Ovary (tissue), 10 donors: ENCODE measurements at places on chromosomes 3 and 15. TPM values are rescaled to one million over a fixed set of nuclear protein-coding genes. Genes with fewer than 3 reads are reported as not detected.

DNA sequence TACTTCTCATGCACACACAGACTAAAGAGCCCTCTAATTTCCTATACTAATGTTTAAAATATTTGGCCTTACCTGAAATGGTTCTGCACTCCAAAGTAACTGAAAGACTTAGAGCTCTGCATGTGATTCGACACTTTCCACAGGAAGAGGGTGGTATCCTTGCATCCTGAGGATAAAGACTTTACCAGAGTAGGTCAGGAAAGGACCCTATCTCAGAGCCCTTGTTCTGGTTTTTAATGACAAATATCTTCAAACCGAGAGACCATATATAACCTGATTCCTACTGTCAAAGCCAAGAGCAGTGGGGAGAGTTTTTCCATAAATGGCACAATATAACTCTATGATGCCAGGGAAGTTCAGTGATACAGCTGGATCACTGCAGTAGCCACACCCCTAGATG, at the start of gene GP5:
GP5 (minus strand) TSS at position 101 of the 400 bp plus-strand sequence. CDS start 984 bp downstream, outside the sequence.
- H3K4me3 ChIP-seq = no peak within 1 kb of the TSS
- no peak within 1 kb of the TSS for H3K27ac ChIP-seq
- H3K36me3 ChIP-seq = no peaks in the 10 kb centered on the region
- no peaks in the 10 kb centered on the region for H3K27me3 ChIP-seq

DNA sequence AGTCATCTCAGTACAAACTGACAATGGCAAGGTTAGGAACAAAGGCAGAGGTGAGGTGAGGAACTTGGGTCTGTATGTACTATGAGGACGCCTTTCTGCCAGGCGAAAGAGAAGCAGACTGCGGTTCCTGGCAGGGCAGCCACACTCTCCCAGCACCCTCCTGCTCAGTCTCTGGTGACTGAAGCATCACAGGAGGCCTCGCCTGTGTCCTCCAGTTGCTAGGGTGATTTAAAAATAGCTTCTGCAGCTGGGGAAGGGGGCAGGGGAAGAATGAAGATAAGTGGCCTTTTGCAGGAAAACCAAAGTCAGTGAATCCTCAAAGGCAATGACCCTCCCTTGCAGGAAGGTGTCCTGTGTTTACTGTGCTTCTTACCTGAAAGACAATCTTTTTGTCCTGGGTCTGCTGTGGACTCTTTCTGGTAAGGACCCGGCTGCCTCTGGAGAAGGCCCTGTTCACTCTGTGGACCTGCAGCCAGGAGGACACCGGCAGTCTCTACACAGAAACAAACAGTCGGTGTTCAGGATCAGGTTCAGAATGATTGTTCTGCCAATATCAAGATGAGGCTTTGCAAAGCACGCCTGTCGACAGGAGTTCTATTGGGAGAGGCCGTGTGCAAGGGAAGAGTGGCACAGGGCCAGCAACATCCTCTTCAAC, 65.7 kb upstream of the DGKG start:
- no peaks in the 10 kb centered on the region for H3K27me3 ChIP-seq
- H3K27ac ChIP-seq = no peak overlapping the region
- no peaks in the 10 kb centered on the region for H3K36me3 ChIP-seq

- H3K27ac ChIP-seq = no peak overlapping the region
- no peak overlapping the region for H3K4me3 ChIP-seq
- H3K4me1 ChIP-seq = no peaks in the 10 kb centered on the region
- no peak for DNase-seq
Observed at GRCh38 chr3:157618075-157618760, 115.0 kb upstream of the VEPH1 start.

Gene MOBP
- total RNA-seq = 0.72 TPM

GRCh38 chr3:45214061-45214680, 11.9 kb downstream of the TMEM158 start:
- H3K27me3 ChIP-seq = no peaks in the 10 kb centered on the region
- no peak overlapping the region for H3K4me3 ChIP-seq
- peaks cover 3% of the 10 kb centered on the region for H3K4me1 ChIP-seq
- no peak for DNase-seq
- H3K36me3 ChIP-seq = no peaks in the 10 kb centered on the region

Gene GP5
- 0.52 TPM for total RNA-seq

GRCh38 chr3:149646181-149646766, 11.6 kb downstream of the WWTR1 start:
- H3K27me3 ChIP-seq = no peaks in the 10 kb centered on the region
- no peak overlapping the region for H3K27ac ChIP-seq
- H3K4me1 ChIP-seq = peaks cover 26% of the 10 kb centered on the region
- H3K4me3 ChIP-seq = no peak overlapping the region
- DNase-seq = no peak

DNA sequence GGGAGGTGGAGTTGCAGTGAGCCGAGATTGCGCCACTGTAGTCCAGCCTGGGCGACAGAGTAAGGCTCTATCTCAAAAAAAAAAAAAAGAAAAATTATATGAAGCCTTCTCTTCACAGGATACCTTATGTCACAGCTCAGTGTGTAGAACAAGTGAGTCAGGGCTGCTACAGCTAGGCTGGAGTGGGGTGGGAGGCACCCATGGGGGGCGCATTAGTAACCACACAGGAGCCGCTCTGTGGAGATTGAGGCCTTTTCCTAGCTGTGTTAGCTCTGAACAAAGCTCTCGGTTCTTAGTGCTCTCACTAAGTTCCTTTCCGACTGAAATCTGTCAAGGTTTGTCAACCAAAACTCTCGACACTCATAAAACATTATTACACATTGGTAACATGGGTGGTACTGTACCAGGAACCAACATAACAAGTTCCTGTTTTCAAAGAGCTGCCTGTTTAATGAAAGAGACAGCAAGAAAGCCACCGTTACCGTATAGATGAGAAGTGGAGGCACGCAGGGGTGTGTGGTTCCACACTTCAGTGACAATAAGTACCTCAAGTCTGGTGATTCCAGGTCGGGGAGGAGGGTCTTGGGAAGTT, 4.5 kb downstream of the LRRC31 start:
- DNase-seq = no peak
- H3K36me3 ChIP-seq = no peaks in the 10 kb centered on the region
- H3K27me3 ChIP-seq = no peaks in the 10 kb centered on the region
- no peak overlapping the region for H3K27ac ChIP-seq
- H3K4me3 ChIP-seq = no peak overlapping the region

DNA sequence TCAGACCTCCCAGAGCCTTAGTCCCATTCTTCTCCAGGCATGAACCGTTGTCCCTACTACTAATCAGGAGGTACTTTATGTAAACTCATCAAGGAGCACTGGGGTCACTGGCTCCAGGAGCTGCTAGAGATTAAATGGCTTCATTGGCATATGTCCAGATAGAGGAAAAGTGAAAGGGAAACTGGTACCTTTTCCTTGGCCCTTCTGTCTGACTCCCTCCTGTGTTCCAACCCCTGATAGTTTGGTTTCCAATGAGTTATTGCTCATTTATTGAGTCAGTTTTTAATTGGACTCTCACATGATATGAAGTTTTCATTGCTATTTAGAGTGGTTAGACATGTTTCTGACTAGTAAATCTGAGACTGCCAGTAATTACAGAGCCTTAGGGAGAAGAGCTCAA, 130.5 kb upstream of the BFSP2 start:
- no peaks in the 10 kb centered on the region for H3K4me1 ChIP-seq
- H3K27ac ChIP-seq = no peak overlapping the region
- no peak overlapping the region for H3K4me3 ChIP-seq
- no peaks in the 10 kb centered on the region for H3K27me3 ChIP-seq
- no peak for DNase-seq

DNA sequence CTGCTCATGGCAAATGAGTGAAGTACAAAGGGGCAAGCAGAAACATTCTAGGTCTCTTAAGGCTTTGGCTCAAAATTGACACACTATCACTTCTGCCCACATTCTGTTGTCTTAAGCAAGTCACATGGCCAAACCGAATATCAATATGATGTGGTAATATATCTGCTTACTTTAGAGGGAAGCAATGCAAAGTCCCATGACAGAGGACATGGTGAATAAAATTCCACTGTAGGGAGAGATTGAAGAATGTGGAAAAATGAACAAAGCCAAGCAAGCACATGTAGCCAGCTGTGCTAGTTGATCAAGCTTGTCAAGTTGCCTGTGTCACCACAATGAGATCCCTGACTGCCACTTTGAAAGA, 11.2 kb upstream of the TBC1D5 start:
- peaks cover 2% of the 10 kb centered on the region for H3K4me1 ChIP-seq
- DNase-seq = no peak
- H3K27me3 ChIP-seq = no peaks in the 10 kb centered on the region
- H3K36me3 ChIP-seq = no peaks in the 10 kb centered on the region
- H3K4me3 ChIP-seq = no peak overlapping the region
- no peak overlapping the region for H3K27ac ChIP-seq
